ENCODE measurements at places on chromosomes 6 and 20. TPM values are rescaled to one million over a fixed set of nuclear protein-coding genes. Genes with fewer than 3 reads are reported as not detected.

DNA sequence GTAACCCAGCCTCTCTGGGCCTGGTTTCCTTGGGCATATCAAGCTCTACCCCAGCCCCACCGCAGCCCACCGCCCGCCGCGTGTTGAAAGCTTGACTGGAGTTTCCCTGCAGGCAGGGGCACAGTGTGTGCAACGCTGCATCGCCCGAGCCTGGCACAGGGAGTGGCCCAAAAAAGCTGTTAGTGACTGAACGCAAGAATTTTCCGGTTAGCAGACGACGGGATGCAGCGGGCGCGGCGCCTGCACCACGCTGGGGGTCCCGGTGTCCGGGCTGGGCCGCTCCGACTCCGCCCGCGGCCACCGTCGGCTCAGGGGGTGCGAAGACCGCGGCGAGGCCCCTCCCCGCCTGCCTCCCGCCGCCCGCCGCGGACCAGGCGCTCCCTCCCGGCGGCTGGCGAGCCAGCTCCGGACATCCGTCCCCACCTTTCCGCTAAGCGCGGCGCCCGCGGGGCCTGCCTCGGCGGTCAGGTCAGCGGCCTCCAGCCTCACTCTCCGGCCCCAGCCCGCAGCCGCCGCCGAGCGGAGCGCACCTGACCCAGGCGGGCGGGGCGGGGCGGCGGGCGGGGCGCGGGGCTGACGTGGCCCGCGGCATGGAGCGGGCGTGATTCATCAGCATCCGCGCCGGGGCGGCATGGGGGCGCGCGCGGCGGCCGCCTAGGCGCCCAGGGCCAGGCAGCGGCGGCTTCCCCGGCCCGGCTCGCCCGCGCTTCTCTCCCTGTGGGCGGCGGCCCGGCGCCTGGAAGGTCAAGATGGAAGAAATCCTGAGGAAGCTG, at the start of gene ARFGEF3:
ARFGEF3 (plus strand) TSS at position 602 of the 773 bp plus-strand sequence; CDS start at position 750, 148 bp downstream.
- peak within 1 kb of the TSS; percentile 24 for H3K4me3 ChIP-seq
- H3K4me1 ChIP-seq, result peaks cover 13% of the 10 kb centered on the region
- H3K27ac ChIP-seq, result no peak within 1 kb of the TSS
- peak; percentile 25 for DNase-seq
- H3K27me3 ChIP-seq, result peaks cover 45% of the 10 kb centered on the region

DNA sequence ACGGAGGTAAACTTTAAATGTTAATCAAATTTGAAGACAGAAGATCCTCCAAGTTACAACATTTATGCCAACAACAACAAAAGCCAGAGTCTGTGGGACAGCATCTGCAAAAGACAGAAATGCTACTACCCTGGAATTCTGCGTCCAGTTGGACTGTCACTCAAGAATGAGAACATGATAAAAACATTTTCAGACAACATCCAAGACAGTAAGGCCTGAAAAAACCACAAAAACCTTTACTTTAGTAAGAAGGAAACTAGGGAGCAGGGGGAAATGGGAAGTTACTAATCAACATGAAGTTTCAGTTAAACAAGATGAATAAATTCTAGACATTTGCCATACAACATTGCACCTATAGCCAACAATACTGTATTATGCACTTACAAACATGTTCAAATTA, 77.6 kb downstream of the MLIP start:
- no peaks in the 10 kb centered on the region for H3K27me3 ChIP-seq
- H3K27ac ChIP-seq, result no peak overlapping the region
- DNase-seq, result no peak
- H3K36me3 ChIP-seq, result no peaks in the 10 kb centered on the region

- no peaks in the 10 kb centered on the region for H3K4me1 ChIP-seq
- DNase-seq, result no peak
- no peak overlapping the region for H3K4me3 ChIP-seq
- H3K27me3 ChIP-seq, result no peaks in the 10 kb centered on the region
- no peaks in the 10 kb centered on the region for H3K36me3 ChIP-seq
These were observed 217.9 kb downstream of the SOX4 start for GRCh38 chr6:21811484-21811883.

SPTLC3 gene
- total RNA-seq, result 0.54 TPM

- no peak overlapping the region for H3K27ac ChIP-seq
- H3K36me3 ChIP-seq, result no peaks in the 10 kb centered on the region
- H3K4me3 ChIP-seq, result no peak overlapping the region
- H3K27me3 ChIP-seq, result no peaks in the 10 kb centered on the region
These were observed 341.7 kb downstream of the PREX1 start for GRCh38 chr20:48486065-48486464.

CEBPB gene
- total RNA-seq, result 17.3 TPM
